ENCODE measurements at places on chromosomes 16 and 17.
A peak's percentile ranks its signal among the peaks of the same experiment; 100 is the strongest.

GRCh38 chr17:70157151-70157550 lies 12.2 kb upstream of the KCNJ2 start:
- H3K36me3 ChIP-seq = no peaks in the 10 kb centered on the region
- H3K27me3 ChIP-seq = no peaks in the 10 kb centered on the region
- DNase-seq = no peak
- no peak overlapping the region for H3K4me3 ChIP-seq

DNA sequence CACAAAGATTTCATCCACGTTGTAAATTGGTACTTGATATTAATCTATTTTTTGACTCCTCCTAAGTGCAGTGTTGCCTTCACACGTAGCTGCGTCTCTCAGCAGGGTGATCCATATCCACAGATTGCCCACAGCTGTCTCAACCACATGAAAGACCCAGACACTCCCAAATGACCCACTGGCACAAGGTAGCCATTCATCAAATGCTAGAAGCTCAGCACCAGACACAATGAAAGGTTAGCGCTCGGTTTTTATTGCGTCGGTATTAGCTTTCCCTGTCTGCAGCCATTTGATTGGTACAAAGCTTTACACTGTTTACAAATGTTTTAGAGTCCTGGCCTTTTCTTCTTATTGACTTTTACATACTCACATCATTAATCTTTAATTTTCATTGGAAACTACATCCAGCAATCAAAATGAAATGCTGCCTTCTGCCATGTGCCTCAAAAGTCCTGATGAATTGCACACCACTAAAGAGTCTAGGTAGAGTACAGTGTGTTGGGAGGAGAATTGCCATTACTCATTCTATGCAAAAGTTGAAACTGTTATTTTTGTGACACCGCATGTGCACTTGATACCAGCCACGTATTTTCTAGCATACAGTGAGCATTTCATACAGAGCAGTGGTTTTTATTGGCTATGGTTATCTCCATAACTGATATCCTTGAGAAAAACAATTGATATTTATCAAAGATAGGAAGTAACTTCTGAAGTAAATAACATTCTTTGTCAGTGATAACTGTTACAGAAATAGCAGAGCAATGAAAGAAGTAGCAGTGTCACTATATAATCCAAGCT lies 127.3 kb upstream of the NUDT7 start:
- no peaks in the 10 kb centered on the region for H3K27me3 ChIP-seq
- no peaks in the 10 kb centered on the region for H3K4me1 ChIP-seq
- H3K4me3 ChIP-seq = no peak overlapping the region
- no peak for DNase-seq

DNA sequence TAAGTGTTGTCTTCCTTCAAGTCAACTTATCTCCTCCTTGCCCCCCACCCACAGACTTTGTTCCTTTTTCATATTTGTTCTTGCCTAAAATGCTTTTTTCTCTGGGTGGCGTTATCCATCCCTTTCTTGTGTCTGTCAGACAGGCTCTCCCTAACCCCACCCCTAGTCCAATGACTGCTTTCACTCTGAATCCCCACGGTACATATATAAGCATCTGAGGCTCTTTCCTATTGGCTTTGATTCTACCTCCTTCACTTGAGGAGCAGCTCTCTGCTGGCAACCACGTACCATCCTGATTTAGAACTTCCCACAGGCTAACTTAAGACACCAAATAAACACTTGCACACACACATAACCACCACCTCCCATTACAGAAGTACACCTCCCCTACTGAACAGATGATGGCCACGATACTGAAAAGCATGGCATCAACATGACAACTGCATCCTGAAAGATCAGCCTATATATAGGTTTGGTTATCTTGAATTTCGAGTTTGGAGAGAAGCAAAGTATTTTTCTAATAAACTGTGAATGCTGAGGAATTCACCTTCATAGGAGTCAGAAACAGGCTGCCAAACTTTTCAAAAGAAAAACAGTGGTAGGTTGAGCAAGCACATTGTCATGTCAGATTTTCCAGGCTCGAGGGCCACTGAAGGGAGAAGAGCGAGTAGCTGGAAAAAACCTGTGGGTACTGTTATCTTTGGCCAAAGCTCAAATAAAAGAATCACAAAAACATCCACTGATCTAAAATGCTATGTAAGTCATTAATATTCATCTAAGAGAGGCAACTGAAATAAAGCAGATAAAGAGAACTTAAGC lies 24.3 kb downstream of the STAT3 start:
- H3K27ac ChIP-seq = no peak overlapping the region
- no peaks in the 10 kb centered on the region for H3K27me3 ChIP-seq
- H3K4me1 ChIP-seq = peaks cover 47% of the 10 kb centered on the region

DNA sequence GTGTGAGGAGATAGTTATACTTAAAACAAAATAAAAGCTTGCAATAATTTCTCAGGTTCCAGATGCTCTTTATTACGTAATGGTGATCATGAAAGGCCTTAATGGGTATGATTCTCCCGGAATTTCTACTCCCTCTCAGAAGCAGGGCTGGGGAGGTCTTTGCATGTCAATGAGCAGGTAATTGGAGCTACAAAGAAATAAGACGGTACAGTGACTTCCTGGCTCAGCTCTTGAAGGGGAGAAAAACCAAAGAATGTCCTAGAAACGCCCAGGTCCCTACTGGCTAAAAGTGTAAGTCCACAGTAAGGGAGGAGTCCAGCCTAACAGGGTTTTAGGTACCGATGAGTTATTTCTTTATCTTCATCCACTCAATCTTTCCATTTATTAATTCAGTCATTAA lies 390.9 kb downstream of the TMEM114 start:
- H3K27me3 ChIP-seq = no peaks in the 10 kb centered on the region
- H3K4me3 ChIP-seq = no peak overlapping the region
- H3K4me1 ChIP-seq = no peaks in the 10 kb centered on the region
- H3K27ac ChIP-seq = no peak overlapping the region

- H3K4me1 ChIP-seq = no peaks in the 10 kb centered on the region
- H3K4me3 ChIP-seq = no peak overlapping the region
- H3K36me3 ChIP-seq = no peaks in the 10 kb centered on the region
- no peak for DNase-seq
- no peak overlapping the region for H3K27ac ChIP-seq
- H3K27me3 ChIP-seq = no peaks in the 10 kb centered on the region
Measured at GRCh38 chr17:61261001-61261637, 138.5 kb upstream of the TBX2 start.

DNA sequence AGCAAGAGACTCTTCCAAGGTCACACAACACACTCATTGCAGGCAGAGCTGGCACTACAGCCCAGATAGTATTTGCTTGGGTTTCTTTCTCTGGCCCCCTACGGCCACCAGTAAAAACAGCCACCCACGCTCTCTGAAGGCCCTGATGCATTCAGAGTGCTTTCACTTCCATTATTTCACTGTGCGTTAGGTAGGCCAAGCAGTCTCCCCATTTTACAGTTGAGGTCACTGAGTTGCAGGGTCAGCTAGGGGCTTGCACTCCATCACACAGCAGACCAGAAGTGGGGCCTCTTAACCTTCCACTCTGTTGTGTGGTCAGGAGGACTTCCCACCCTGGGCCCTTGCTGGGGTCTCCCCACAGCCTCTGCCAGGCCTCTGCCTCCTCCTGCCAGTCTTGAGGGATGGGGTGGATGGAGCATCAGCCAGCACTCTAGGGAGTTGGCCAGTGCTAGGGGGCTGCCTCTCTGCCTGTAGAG lies 2.5 kb downstream of the TBX21 start:
- DNase-seq = no peak
- H3K27ac ChIP-seq = peak overlapping the region; percentile 52
- H3K4me3 ChIP-seq = peak overlapping the region; percentile 89
- peaks cover 7% of the 10 kb centered on the region for H3K27me3 ChIP-seq

DNA sequence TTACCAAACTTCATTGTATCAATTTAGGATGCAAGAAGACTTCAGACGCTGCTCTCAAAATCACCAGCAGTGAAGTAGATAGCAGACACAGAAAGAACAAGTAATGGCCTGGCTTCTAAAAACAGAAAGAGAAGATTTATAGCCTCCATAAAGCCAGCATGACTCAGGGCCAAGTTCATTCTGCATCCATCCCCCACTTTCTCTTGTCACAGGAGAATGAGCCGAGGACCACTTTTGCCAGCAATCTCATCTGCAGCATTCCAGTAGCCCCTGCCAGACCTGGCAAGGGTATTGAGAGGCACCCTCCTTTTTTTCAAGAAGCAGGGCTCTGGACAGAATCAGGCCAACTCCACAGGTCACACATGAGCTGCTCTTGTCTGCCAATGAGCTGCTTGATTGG lies 355.4 kb upstream of the SOX9 start:
- H3K27ac ChIP-seq = no peak overlapping the region
- H3K36me3 ChIP-seq = no peaks in the 10 kb centered on the region
- no peaks in the 10 kb centered on the region for H3K4me1 ChIP-seq

- H3K4me1 ChIP-seq = peaks cover 29% of the 10 kb centered on the region
- H3K27me3 ChIP-seq = peaks cover 73% of the 10 kb centered on the region
Measured at GRCh38 chr17:8117367-8117979, 841 bp downstream of the ALOXE3 start.

DNA sequence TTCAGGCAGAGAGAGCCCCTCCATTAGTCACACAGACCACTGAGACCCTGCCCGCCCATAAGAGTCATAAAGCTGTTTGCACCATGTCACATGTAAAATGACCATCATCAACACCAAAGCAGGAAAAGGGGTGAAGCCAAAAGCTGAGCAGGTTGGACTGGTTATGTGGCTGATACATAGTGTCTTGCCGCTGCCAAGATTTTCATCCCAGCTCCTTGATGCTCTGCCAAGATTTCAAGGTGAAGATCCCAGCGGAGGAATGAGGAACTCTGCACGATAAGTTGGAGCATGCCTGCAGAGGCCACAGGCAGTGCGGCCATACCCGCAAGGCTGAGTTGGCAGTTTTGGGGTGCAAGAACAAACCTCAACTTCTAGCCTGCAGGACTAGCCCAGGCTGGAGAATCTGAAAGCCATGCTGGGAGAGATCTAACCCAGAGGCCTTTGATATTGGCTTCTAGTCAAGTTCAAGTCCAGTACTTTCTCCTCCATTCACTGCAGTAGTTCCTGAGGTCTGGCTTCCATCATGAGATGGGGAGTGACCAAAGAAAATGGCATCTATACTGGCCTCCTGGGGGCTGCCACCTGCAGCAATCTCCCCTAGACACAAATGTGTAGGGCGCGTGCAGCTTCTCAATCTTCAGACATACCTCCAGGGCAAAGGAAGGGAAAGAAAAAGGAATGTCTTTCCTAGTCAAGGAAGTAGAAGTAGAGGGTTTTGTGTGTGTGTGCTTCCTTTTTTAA lies 79.7 kb upstream of the NOL11 start:
- DNase-seq = no peak
- H3K27me3 ChIP-seq = no peaks in the 10 kb centered on the region
- no peak overlapping the region for H3K4me3 ChIP-seq
- H3K4me1 ChIP-seq = no peaks in the 10 kb centered on the region

GRCh38 chr16:15985144-15985543 lies 35.7 kb downstream of the ABCC1 start:
- no peaks in the 10 kb centered on the region for H3K27me3 ChIP-seq
- H3K36me3 ChIP-seq = peaks cover 8% of the 10 kb centered on the region
- DNase-seq = no peak
- no peak overlapping the region for H3K4me3 ChIP-seq

GRCh38 chr17:80393961-80394360 lies 21.0 kb upstream of the ENDOV start:
- no peak overlapping the region for H3K4me3 ChIP-seq
- peaks cover 27% of the 10 kb centered on the region for H3K36me3 ChIP-seq
- no peaks in the 10 kb centered on the region for H3K27me3 ChIP-seq
- no peak for DNase-seq

DNA sequence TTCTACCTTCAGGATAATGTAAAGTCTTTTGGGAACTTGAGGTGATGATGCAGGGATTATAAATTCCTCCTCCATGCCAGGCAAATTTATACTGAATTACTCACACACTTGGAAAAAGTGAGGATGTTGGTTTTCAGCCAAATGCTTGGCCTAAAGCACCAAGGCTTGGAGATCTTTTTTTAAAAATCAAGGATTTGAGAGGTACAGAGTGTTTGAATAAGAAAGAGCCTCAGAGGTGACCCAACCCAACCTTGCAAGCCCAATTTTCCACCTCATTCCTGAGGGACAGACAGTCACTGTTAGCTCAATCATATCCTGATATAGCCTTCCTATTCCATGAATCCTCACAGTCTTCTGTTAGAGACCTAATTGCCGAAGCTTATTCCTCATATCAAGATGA lies 14.0 kb downstream of the GRIN2A start:
- no peaks in the 10 kb centered on the region for H3K36me3 ChIP-seq
- no peak overlapping the region for H3K27ac ChIP-seq
- H3K4me3 ChIP-seq = no peak overlapping the region
- no peaks in the 10 kb centered on the region for H3K4me1 ChIP-seq
- no peak for DNase-seq

GRCh38 chr17:5391678-5392077 lies 27.8 kb downstream of the NUP88 start:
- H3K36me3 ChIP-seq = no peaks in the 10 kb centered on the region
- no peak for DNase-seq
- H3K4me3 ChIP-seq = no peak overlapping the region
- H3K27ac ChIP-seq = no peak overlapping the region

- H3K4me1 ChIP-seq = peaks cover 28% of the 10 kb centered on the region
- no peaks in the 10 kb centered on the region for H3K36me3 ChIP-seq
- peak overlapping the region; percentile 71 for H3K27ac ChIP-seq
- peak overlapping the region; percentile 27 for H3K4me3 ChIP-seq
- peak; percentile 28 for DNase-seq
Measured at GRCh38 chr17:35161281-35161761, 13.7 kb downstream of the UNC45B start.

DNA sequence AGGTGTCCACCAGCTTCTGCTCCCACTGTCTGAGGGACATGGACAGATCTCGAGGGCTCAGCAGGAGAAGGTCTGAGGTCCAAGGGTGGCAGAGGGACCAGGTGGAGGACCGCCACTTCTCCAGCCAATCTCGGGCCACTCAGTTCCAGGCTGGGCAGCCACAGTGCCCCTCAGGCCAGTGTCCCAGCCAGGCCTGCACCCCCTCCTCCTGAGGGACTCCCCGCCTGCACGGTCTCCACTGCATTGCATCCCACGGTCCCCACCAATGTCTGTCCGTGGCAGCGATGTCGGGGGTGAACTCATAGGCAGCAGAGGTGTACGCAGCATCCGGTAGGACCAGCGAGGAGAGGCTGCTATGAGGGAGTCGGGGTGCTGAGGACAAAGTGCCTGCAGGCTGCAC lies 64.2 kb upstream of the DOC2B start:
- DNase-seq = no peak
- no peaks in the 10 kb centered on the region for H3K4me1 ChIP-seq
- no peak overlapping the region for H3K27ac ChIP-seq
- no peak overlapping the region for H3K4me3 ChIP-seq
- no peaks in the 10 kb centered on the region for H3K36me3 ChIP-seq

- DNase-seq = no peak
- peaks cover 8% of the 10 kb centered on the region for H3K27me3 ChIP-seq
- no peak overlapping the region for H3K27ac ChIP-seq
- H3K36me3 ChIP-seq = no peaks in the 10 kb centered on the region
- no peak overlapping the region for H3K4me3 ChIP-seq
Measured at GRCh38 chr17:65629234-65629690, 67.8 kb upstream of the AXIN2 start.
